ENCODE measurements at places on chromosomes 3 and 15.

GRCh38 chr3:115861166-115861733 lies 237.9 kb downstream of the GAP43 start:
- DNase-seq = no peak

- DNase-seq = no peak
Measured at GRCh38 chr15:39031596-39031995, 467.0 kb upstream of the RASGRP1 start.

DNA sequence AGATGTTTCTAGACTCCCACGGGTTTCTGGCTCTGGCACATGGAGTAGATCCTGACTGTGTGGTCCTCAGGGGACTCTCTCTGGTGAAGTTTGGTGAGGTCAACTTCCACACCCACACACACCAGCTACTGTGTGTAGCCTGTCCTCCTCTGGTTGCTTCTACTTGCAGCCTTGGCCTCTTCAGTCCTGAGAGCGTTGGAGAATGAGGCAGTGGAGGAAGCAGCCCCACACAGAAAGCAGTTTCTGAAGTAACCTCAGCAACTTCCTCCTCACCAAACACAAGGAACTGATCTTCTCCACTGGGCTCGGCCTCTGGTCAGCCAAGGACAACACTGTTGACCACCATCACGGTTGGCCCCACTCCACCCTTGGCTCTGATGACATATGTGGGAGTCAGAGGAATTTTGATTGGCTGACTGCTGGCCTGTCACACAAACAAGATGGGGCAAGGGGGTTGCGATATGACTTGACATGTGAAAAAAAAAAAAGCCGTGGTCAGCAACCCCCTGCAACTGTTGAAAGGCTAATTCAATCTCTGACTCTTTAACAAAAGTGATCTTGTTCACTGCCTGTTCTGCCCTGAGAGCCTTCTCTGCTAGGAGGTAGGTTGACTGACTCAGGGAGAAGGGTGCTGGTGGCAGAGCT lies 19.6 kb downstream of the CD86 start:
- peak; percentile 40 for DNase-seq

GRCh38 chr3:104291437-104291851 lies 1075.3 kb upstream of the ALCAM start:
- DNase-seq = no peak

GRCh38 chr3:194959217-194959616 lies 273.5 kb downstream of the FAM43A start:
- no peak for DNase-seq

DNA sequence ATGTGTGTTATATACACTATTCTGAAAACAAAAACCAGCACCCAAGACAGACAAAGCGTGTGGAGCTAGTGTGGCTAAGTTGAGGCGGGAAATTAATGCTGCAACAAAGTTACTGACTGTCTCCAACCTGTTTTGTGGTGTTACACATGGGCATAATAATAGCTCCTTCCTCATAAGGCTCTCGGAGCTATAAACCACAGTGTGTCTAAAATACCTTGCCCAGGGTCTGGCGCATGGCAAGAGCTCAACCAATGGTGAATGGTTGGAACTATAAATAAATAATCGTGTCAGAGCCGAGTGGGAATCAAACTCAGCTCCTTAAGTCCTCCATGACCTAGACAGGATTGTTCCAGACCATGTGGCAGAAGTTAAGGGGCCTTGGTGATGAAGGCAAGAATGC lies 35.9 kb upstream of the TFRC start:
- no peak for DNase-seq

DNA sequence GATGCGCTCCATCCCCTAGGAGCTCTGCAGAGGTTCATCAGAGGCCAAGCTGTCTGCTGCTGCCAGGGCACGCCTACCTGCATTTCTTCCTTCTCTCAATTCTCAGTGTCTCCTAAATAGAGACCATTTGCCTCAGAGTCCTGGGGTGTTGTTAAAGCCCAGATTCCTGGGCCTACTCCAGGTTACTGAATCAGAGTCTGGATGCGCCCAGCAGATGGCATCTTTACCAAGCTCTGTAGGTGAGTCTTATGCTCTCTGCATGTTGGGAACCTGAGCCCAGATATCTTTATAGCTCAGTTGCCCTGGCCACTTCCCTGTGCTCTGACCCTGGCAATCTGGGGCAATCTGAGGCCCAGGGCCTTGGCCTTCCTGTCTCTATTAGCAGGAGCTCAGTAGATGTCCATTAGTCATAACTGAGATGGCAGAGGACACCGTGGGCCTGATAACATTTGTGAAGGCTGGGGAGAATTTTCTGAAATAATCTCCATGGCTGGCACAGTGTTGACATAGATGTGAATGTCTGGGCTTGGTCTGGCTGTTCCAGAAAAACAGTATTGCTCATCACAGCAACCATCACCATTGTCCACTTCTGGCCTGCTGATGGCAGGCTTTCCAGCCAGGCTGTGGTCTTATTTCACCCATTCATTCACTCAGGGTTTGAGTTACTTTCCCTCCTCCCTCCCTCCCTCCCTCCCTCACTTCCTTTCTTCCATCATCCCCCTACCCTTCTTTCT lies 13.3 kb upstream of the RBP1 start:
- DNase-seq = no peak

DNA sequence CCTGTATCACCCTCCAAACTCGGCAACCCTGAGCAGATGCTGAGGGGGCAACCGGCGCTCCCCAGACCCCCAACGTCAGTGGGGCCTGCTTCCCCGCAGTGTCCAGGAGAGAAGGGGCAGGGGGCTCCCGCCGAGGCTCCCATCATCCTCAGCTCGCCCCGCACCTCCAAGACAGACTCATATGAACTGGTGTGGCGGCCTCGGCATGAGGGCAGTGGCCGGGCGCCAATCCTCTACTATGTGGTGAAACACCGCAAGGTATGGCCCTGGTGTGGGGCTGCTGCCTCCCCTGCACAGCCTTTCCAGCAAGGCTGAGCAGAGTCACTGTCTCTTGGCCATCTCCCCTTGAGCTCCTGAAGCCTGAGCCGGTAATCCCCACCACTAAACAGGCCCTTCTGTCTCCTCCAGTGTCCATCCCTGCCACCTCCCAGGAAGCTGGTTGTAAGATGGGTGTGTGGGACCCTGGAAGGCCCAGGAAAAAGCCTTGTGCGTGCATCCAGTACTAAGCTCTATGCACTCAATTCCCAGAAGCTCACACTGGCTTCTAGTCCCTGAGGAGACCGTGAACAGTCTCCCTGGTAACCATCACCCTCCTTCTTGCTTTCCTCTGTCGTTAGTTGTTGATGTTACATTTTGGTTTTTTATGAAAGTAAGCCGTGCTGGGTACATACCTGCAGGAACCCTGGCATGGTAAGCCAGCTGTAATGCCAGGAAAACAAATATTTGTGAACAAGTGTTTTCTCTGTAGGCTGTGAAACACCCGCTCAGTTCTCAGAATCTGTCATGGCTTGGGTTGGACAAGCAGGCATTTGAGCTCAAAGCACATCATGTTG lies 63.3 kb downstream of the BOC start:
- no peak for DNase-seq

DNA sequence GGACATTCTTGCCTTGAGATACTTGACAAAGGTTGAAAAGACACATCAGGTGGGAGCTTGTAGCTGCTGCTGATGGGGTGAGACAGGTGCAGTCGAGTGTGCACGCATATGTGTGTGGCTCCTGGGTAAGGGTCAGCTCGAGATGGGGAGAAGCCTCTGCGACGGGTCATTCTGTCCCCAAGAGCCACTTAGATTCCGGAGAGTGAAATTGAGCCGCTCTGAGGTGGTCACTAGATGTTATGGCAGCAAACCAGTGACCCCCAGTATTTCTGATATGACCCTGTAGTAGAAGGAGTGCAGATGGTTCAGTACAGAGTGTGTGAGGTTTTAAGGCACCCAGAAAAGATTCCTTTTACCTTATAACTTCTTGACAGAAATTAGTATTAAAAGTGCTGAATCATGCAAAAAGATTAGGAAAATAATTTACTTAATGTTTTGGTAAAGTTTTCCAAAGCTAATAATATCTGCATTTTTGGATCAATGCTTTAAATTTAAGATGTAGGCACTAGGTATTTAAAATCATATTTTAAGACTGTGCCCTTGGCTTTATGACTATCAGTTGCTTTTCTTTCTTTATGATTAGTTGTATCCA lies 241.9 kb upstream of the TOPAZ1 start:
- no peak for DNase-seq

DNA sequence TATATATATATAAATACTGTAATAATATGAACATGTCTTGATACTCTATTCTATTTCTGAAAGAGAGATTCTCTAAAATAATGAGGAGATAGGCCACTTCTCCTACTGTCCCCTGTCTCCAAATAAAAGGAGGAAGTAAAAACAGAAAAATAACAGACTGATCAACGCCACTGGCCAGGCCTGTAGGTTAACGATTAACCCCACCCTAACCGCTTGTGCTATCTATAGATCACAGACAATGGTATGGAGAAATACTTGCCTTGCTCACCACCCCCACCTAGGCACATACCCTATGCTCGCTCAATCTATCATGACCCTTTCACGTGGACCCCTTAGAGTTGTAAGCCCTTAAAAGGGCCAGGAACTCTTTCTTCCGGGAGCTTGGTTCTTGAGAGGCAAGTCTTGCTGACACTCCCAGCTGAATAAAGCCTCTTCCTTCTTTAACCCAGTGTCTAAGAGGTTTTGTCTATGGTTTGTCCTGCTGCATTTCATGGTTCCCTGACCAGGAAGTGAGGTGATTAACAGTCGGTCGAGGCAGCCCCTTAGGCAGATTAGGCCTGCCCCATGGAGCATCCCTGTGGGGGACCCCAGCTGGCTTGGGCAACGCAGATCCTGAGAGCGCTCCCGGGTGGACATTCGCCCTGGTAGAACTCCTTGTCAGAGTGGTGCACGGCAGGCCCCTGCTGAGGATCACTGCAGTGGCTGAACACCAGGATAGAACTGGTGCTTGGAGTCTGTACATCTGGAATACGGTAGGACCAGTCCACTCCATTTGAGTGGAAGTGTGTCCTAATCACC lies 521.8 kb upstream of the CNTN3 start:
- no peak for DNase-seq

- no peak for DNase-seq
Measured at GRCh38 chr3:46501702-46502101, 3.9 kb downstream of the RTP3 start.

- no peak for DNase-seq
Measured at GRCh38 chr3:195854628-195855294, 43.0 kb upstream of the MUC4 start.

DNA sequence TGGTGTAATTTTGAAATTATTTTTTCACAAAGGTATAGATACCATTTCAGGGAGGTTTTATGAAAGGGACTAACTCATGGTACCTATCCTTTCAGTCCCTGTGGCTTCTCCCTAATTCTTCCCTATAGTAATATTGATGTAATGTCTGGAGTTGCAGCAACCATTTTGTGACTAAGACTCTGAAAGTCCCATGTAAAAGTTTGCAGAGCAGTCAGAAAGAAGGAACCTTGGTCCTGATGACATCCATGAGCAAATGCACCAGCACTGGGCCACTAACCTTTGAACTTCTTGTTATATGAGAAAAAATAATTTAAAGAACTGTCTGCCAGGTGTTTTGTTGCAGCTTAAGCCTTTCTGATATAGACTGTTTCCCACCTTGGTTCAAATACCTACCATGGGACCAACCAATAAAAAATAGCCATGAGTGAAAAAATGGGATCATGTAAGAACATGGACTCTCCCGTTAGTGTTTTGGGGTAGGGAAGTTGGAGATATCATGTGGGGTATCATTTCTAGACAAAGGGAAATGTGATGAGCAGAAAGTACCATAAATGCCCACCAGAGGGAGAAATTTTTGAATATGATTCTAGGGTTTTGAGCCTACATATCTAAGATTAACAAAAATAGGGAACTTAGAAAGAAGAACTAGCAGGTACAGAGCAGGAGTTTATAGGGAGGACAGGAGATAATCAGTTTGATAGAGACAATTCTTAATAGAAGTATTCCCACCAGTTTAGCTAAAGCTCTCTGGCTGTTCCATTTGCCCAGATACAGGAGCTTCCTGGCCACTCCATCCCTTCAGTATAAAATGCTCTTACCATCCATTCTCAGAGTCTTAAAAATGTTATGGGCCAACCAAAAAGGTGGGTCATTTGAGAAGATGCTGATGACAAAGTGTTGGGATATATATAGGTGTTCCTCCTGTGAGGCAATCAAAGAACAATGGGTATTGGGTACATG lies 3.4 kb upstream of the CPOX start:
- DNase-seq = no peak

- no peak for DNase-seq
Measured at GRCh38 chr3:61789861-61790260, 228.5 kb downstream of the PTPRG start.

DNA sequence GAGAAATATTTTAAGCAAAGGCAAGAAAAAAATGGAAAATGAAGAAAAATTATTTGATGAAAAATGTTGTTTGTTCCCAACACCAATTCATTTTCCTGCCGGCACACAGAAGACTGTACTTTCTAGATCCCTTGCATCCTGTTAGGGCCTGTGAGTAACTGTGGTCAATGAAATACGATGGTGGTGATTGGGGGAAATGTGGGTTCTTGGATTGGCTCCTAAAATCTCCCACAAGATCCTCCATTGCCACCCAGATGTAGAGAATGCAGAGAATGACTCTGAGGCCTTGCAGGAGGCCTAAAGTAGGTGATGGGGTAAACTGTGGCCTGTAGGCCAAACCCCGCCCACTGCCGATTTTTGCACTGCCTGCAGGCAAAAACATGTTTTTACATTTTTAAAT lies 46.3 kb upstream of the C3orf70 start:
- DNase-seq = no peak

GRCh38 chr3:165403666-165404065 lies 207.5 kb upstream of the SLITRK3 start:
- DNase-seq = no peak

- no peak for DNase-seq
Measured at GRCh38 chr3:186330772-186331460, 31.1 kb downstream of the DGKG start.

- DNase-seq = no peak
Measured at GRCh38 chr3:6857510-6857909, 3.4 kb upstream of the GRM7 start.

Data from CD4-positive, alpha-beta T cell (primary cell).